ENCODE measurements at places on chromosomes 12 and 14.

DNA sequence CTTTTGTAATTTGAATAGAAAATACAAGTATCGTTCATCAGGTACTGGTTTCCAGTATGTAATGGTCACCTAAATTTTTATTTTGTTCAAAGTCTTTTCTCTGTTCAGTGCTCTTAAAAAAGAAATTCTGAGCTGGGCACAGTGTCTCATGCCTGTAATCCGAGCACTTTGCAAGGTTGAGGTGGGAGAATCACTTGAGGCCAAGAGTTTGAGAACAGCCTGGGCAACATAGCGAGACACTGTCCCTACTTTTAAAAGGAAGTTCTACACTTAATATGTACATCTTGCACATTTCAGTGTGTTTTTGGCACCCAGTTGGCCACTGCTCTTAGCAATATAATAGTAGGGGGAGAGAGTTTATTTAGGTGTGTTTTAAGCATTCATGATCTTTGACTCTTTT, 27.9 kb downstream of the PCNX1 start:
- no peak overlapping the region for H3K4me3 ChIP-seq
- no peak for DNase-seq
- H3K4me1 ChIP-seq = no peaks in the 10 kb centered on the region
- no peaks in the 10 kb centered on the region for H3K36me3 ChIP-seq

DNA sequence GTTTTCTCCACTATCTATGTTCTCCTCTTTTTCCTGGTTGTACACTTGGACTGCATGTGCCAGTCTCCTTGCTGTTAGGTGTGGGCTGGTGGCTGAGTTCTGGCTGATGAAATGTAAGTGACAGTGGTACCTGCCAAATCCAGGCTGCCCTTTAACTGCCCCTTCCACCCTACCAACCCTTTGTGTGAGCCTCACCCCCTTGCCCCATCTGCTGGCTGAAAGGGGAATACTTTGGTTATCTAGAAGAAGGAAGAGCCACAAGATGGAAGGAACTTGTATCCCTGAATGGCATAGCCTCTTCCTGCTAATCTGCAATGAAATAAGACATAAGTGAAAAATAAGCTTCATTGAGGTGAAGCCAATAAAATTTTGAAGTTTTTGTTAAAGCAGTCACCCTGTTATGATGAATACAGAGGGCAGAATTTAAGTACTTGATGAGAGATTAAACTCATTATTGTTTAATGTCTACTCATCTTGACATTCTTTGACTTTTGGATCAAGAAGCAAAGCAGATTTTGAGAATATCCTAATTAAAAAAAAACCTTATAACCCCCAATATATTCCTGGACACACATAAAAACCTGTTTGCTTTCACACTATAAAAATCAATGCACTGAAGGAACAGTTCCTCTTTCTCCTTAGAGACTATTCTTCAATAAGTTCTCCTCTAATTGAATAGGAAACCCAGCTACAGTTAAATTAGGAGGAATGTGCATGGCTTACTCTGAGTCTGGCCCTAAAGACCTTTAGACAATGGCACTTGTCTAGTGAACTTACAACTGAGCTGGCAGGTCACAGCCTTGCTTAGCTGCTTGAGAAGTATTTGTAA, 262.6 kb upstream of the BTG1 start:
- no peak overlapping the region for H3K4me3 ChIP-seq
- no peaks in the 10 kb centered on the region for H3K36me3 ChIP-seq
- no peaks in the 10 kb centered on the region for H3K27me3 ChIP-seq

GRCh38 chr14:72262771-72263170, 330.5 kb downstream of the RGS6 start:
- H3K36me3 ChIP-seq = no peaks in the 10 kb centered on the region
- H3K4me1 ChIP-seq = no peaks in the 10 kb centered on the region
- H3K4me3 ChIP-seq = no peak overlapping the region
- no peak overlapping the region for H3K27ac ChIP-seq
- H3K27me3 ChIP-seq = no peaks in the 10 kb centered on the region
- DNase-seq = no peak

GRCh38 chr12:57129889-57130288, 1.6 kb downstream of the LRP1 start:
- no peaks in the 10 kb centered on the region for H3K36me3 ChIP-seq
- peak overlapping the region; percentile 93 for H3K27ac ChIP-seq
- no peak for DNase-seq
- peaks cover 3% of the 10 kb centered on the region for H3K4me1 ChIP-seq
- no peaks in the 10 kb centered on the region for H3K27me3 ChIP-seq

GRCh38 chr14:80465546-80466220, 254.4 kb upstream of the DIO2 start:
- H3K4me1 ChIP-seq = no peaks in the 10 kb centered on the region
- H3K36me3 ChIP-seq = no peaks in the 10 kb centered on the region

DNA sequence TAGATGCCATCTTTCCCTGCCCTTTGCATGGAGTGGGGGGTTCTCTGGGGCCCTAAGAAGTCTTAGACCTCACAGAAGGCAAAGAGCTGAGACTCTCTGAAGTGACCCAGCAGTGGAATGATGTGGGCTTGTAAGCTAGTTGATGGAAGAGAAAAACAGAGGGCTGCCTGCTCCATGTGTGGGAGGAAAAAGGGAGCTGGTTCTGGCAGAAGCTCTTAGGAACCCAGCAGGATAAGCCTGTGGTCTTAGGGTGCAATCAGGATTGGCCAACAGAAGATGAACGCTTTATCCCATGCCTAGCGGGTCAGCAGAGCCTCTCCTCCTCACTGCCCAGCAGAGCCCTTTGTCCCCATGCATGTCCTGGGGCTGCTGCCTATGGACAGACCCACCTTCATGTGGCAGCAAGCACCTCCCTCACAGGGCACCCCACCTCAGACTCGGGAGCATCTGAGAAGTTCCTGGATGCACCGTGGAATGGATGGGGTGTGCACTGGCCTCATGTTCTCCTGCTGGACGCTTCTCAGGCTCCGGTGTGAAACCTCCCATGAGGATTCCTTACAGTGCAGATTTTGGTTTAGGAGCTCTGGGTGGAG, 152.7 kb downstream of the ADGRD1 start:
- no peak overlapping the region for H3K27ac ChIP-seq
- H3K4me3 ChIP-seq = no peak overlapping the region
- no peaks in the 10 kb centered on the region for H3K27me3 ChIP-seq
- DNase-seq = no peak
- H3K36me3 ChIP-seq = no peaks in the 10 kb centered on the region

GRCh38 chr12:76096079-76096646, 11.7 kb upstream of the NAP1L1 start:
- no peaks in the 10 kb centered on the region for H3K4me1 ChIP-seq
- DNase-seq = no peak
- no peak overlapping the region for H3K27ac ChIP-seq
- no peak overlapping the region for H3K4me3 ChIP-seq

DNA sequence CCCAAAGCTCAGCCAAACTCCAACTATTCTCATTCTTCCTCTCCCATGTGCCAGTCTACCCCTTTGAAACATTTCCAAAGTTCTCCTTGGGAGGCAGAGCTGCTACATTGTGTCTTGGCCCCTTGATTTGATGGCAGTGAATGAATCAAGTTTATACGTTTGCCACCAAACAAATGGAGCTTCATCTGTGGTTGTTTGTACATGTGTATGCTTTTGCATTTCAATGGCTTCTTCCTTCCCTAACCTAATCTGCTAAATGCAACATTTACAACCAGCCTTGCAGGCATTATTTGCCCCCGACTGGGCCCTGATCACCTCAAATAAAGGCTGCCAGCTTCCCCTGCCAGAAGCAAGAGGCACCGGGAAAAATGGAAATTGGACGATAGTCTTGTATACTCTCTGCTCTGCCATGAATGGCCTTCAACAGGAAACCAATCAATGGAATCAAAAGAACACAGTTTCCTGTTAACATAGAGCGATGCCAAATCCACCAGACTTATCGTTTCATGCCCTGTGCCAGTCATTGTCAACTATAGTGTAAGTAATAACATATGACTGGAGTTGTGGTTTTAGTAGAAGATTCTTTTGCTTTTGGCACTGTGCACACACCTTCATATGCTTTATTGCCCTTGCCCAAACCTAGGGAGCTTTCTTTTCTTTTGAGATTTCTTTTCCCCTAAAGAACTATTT, 97.8 kb downstream of the TMEM30B start:
- H3K4me3 ChIP-seq = no peak overlapping the region
- DNase-seq = no peak
- no peak overlapping the region for H3K27ac ChIP-seq
- H3K4me1 ChIP-seq = no peaks in the 10 kb centered on the region
- no peaks in the 10 kb centered on the region for H3K36me3 ChIP-seq

Data from breast epithelium (tissue), 4 donors.